ENCODE measurements at places on chromosomes 16 and 17.

DNA sequence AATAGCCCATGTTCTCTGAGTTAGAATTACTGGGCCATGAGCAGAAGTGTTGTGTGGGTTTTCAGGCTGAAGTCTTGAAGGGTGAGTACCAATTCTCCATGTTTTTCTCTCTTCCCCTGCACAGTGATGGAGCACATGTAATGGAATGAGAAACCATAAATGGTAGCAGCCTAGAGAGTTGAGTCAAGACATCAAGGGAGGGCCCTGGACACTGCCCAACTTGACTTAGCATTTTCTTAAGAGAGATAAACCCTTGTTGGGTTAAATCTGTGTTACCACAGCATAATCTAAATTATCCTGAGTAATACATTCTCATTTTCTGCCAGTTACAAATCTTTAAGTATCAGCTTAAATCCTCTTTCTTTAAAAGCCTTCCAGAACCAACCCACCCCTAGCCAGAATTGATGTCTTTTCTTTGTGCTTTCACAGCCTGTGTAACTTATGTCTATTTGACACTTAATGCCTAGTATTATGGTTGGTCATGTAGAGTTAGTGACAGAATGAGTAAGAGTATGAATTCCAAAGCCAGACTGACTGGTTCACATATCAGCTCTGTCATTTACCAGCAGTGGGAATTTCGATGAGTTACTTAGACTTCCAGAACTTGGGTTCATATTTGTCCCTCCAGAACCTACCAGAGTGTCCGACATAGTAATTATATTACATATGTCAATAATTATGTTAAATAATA, 27.0 kb upstream of the RGS9 start:
- DNase-seq: no peak

DNA sequence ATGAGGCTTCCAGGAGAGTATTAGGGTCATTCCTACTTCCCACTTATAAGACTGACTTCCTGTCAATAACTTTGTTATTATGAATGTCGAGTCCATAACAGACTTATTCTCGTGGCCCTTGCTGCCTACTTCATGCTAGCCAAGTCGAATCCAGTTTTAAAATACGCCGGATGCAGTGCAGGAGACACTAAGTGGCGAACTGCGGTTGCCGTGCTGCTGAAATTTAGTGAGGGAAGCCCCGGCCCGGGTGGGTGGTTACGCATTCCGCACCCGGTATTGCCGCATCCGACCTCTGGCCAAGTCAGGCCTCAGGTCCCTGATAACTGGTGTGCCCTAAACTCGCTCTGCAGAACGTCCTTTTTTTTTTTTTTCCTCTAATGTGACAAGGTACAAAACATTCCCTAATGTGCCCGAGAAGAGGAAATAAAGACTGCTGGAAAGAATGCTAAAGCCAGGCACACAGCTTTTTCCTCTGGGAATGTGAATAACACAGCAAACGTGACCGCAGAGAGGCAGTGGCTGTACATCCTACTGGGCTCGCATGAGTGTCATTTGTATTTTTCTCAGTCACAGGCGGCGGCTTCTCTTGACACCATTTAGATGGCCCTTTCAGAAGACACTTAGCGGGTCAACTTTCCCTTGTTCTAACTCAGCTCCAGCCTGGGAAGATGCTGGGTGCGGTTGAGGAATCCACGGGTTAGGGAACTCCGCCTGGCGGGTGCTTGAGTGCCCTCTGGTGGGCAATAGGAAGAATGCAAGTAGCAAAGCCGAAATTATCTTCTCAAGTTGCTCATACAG, 7.1 kb upstream of the AKTIP start:
- peak; percentile 32 for DNase-seq

- DNase-seq: no peak
Measured at GRCh38 chr16:87489434-87490045, 3.3 kb downstream of the ZCCHC14 start.

DNA sequence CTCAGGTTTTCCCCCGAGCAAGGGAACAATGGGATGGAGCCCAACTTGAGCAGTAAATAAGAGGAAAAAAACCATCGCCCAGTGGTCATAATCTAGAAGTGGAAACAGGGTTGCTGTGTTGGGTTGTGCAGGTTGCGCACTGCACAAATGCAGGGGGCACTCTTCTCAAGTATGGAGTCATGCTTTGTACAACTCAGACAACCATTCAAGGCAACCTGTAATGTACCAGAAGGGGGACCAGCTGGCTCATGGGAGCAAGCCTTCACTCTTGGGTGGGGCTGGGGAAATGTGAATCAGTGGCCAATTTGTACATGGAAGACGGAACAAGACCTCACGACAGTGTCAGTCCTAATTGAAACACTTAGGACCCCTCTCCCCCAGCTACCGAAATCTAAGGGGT, 23.9 kb upstream of the LITAF start:
- DNase-seq: no peak

GRCh38 chr16:64171632-64172031, 950.2 kb downstream of the CDH11 start:
- no peak for DNase-seq

- DNase-seq: no peak
Measured at GRCh38 chr16:78871241-78871640, 729.3 kb downstream of the MAF start.

- DNase-seq: peak; percentile 29
Measured at GRCh38 chr17:74457146-74457819, 9.2 kb upstream of the CD300A start.

DNA sequence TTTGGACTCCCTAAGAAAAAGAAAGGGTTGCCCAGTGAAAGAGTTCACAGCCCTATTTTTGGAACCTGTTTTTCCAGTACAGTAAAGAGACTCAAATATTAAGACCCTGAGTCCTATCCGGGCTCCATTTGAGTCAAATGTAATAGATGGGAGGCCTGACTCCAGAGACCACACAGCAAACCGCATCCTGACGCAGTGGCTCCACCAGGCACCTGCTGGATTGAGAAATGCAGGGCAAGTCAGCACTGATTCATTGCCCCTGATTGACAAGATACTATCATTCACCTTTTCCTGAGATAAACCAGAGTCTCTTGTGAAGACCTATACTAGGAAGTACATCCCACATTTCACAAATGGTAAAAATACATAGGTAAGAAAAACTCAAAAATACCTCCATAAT, 715.7 kb upstream of the SOX9 start:
- DNase-seq: no peak

DNA sequence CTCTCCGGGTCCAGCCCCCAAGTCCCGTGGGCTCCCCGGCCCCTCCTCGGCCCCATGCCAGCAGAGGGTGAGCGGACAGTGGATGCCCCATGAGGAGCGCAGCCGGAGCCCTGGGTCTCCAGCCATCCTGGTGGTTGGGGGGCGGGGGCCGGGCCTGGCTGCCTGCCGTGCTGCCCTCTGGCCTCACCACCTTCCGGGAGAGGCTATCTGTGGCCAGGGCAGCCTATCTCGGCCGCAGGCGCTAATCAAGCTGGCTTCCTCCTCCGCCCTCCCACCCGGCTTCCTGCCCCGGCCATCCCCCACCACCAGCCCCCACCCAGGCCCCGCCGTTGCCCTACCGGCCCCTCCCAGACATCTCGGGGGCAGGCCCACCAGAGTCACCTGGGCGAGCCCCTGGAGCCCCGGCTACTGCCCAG, 46.8 kb downstream of the ZFPM1 start:
- no peak for DNase-seq

DNA sequence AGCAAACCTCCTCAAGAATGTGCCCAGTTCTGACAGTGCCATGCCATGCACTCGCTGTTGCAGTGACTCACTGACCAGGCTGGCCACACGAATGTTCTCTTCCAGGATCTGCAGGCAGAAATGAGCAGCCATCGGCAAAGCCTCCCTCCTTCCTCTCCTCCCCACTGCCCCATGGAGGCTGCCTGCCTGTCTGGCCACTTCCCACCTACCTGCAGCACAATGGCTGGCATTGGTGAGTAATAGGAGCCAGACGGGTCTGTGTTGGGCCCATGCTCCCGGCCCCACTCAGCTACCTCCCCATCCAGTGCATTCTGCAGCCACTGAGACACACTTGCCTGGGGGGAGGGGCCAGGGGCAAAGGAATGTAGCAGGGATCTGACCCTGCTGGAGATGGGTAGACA, 2.8 kb upstream of the MATCAP1 start:
- DNase-seq: no peak

GRCh38 chr16:1909561-1910231, 8.5 kb downstream of the HS3ST6 start:
- DNase-seq: no peak

- DNase-seq: no peak
Measured at GRCh38 chr17:55086635-55087058, 118.1 kb downstream of the STXBP4 start.

GRCh38 chr17:2897605-2898004, 101.4 kb downstream of the RAP1GAP2 start:
- no peak for DNase-seq

GRCh38 chr17:72510351-72511016, 389.7 kb downstream of the SOX9 start:
- DNase-seq: no peak

DNA sequence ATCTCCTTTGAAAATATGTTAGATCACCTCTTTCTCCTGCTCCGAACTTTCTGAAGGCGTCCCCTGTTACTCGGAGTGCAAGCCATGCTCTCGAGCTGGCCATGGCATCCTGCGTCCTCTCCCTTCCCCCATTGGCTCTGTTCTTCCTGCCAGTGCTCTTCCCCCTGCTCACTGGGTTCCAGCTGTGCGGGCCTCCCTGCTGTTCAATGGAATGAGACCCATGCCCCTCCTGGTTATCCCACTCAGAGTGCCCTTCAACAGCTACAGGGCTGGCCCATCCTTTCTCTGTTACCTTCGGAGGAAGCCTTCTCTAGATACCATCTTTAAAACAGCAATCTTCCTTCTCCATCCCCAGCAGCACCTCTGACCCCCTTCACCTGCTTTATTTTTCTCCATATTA, 504.3 kb downstream of the MAF start:
- DNase-seq: no peak

- no peak for DNase-seq
Measured at GRCh38 chr16:85931596-85932402, 32.8 kb downstream of the IRF8 start.

- DNase-seq: no peak
Measured at GRCh38 chr17:79036181-79036580, 12.2 kb downstream of the C1QTNF1 start.

- DNase-seq: no peak
Measured at GRCh38 chr16:3608069-3608468, 3.3 kb downstream of the SLX4 start.

GRCh38 chr17:58400826-58401225, 16.5 kb downstream of the RNF43 start:
- DNase-seq: no peak

DNA sequence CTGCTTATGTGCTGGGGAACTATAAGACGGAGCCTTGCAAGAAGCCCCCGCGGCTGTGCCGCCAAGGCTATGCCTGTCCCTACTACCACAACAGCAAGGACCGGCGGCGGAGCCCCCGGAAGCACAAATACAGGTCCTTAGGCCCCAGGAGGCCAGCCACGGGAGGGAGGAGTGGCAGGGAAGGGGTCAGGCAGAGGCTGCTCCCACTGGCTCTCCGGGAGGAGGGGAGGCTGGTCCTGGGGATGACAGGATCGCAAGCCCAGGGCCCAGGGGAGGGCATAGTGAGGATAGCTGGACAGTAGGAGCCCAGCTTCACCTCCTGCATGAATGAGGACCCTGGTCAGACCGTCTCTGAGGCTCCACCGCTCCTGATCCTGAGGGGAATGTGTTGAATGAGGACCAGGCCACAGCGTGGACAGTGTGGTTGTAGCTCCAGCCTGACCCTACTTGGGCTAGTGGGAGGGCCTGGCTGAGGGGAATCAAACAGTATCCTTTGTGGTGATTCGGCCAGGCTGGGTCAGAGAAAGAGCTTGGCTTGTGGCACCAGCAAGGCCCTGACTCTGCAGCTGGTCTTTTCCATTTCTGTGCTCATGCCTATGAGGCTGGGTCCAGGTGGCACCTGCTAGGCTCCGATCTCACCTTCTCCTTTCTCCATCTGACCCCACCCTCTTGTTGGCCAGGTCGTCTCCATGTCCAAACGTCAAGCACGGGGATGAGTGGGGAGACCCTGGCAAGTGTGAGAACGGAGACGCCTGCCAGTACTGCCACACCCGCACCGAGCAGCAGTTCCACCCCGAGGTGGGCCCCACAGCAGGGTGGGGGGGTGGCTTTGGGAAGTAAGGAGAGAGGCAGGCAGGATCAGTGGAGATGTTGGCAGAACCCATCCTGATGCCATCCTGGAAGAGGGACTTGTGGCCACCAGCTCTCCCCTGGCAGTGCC, 28.7 kb downstream of the UNK start:
- DNase-seq: no peak

- no peak for DNase-seq
Measured at GRCh38 chr17:32265192-32265923, at the start of gene RHBDL3. Gene RHBDL3, plus strand, starts transcription at chr17:32265832. Its CDS starts 358 bp downstream, at chr17:32266190.

- DNase-seq: no peak
Measured at GRCh38 chr17:81734405-81735263, 22.6 kb downstream of the SLC25A10 start.

- DNase-seq: no peak
Measured at GRCh38 chr17:33199571-33200510, 93.3 kb downstream of the ASIC2 start.

- DNase-seq: no peak
Measured at GRCh38 chr17:27585792-27586191, 45.2 kb upstream of the LGALS9 start.

DNA sequence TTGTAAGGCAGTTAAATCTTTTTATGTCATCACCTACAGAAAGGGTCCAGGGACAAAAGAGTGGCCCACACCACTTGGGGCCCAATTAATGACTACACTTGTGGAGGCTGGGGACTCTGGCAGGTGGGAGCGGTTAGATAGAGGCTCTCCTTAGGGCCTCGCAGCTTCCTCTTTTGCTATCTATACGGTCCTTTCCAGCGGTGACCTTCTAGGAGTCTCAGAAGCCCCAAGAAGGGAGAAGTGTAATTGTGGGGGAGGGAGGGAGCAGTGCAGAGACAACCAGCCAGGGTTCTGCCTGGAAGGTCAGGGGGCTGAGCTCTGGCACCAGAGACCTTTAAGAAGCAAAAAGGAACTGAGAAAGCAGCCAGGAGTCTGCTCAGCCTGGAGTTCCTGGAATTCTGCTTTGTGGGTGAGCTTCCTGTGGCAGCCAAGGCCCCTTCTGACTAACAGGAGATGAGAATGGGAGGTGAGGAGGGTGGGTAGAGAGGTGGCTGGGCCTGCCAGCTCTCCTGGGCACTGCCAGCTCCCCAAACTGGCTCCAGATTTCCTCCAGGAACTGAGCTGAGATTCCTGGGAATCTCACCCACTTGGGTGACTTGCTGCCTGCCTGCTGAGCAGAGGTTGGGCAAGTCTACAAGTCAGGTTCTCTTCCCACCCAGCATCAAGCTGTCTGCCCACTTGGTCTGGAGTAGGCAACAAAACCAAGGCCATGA, 16.3 kb upstream of the MAP3K14 start:
- no peak for DNase-seq

- no peak for DNase-seq
Measured at GRCh38 chr17:4610162-4610561, 25.8 kb downstream of the SMTNL2 start.

DNA sequence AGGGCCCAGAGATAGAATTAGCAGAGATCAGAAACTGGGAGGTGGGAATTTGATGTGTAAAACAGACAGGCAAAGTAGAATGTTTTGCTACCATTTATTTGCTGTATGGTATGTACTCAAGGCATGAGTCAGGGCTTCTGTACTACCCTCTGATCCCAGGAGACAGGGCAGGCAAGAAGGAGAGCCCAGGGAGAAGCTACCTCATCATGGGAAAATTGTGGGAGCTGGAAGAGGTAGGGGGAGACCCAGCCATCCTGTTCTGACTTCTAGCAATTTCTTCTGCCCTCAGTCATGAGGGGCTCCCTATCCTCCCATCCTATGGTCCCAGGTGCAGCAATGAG, 1.7 kb upstream of the PIGS start:
- no peak for DNase-seq
